ENCODE measurements at places on chromosomes 5 and 9. TPM values are rescaled to one million over a fixed set of nuclear protein-coding genes. Genes with fewer than 3 reads are reported as not detected.
A peak's percentile ranks its signal among the peaks of the same experiment; 100 is the strongest.

DNA sequence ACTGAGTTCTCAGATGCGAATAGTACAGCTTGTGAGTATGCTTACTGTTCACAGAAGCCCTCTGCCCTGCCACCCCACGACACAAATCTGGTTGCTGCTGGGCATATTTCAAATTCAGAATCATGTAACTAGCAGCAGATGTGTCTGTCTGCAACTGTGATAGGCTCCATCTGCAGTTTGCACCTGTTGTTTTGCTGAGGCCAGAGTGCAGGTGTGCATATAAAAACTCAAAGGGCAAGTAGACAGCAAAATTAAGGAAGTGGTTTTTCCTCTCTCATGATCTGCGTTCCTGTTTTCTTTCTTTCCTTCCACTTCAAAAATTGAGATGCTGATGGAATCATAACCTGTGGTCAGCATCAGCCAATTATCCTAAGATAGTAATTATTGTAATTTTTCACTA lies 1000.5 kb downstream of the PTPRD start:
- no peak for DNase-seq

- DNase-seq: no peak
Measured at GRCh38 chr9:107279086-107279485, 4.0 kb upstream of the RAD23B start.

DNA sequence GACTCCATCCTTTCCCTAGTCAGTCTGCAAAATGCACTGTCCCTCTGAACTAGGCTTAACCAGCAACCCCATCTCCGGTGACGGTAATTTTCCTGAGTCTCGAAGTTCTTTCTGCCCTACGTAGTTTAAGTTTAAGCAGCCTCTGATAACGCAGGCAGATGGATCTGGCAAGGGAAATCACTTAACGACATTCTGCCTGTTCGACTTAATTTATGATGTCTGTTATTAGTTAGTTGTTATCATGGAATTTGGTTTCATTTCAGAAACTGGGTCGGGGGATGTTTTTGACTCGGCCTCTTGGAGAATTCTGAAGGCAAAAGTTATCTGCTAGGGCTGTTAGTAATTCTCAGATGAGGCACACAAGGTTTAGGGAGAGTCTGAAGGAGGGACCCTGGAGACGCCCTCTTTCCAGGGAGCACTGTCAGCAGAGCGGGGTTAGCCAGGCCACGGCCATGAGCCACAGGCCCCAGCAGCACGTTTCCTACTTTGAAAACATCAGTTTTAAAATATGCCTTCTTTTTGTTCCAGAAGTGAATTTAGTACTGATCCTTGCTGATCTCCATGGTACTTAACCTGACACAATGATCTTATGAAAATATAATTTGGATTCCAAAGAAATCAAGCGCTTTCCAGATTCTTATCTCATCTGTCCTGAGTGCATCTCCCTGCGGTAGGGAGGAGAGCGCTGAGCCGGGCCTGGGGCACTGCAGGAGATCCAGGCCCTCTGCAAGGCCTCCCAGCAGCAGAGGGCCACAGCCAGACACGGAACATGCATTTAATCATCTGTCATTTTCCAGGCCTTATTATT lies 171.0 kb upstream of the OTULINL start:
- DNase-seq: no peak

DNA sequence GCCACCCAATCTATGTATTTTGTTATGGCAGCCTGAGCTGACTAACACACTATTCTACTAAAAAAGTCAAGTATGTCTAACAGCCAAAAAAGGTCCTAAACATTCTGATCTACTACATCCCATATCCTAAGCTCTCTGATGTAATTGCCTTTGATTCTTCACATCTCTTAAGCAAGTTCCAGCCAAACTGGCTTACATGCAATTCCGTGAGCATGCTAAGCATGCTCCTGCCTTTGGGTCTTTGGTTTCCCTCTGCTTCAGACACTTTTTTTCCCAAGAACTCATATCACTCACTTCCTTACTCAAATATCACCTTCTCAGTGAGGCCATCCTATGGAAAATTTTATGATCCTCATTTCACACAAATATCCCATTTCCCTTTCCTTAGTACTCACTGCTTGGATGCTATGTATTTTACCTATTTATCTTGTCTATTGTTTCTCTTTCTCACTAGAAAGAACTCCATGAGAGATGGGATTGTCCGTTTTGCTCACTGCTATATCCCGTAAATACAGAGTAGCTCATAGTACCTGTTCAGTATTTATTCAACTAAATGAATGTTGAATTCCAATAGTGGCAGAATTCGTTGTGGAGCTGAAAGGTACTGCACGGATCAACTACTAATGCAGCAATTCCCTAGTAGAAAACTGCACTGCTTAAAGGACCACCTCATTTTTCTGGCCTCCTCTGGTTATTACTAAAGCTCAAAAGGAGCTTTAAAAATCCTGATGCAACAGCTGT lies 2.3 kb upstream of the SLC12A2 start:
- peak; percentile 23 for DNase-seq

- DNase-seq: no peak
Measured at GRCh38 chr9:109440117-109440515, 58.0 kb downstream of the PTPN3 start.

DNA sequence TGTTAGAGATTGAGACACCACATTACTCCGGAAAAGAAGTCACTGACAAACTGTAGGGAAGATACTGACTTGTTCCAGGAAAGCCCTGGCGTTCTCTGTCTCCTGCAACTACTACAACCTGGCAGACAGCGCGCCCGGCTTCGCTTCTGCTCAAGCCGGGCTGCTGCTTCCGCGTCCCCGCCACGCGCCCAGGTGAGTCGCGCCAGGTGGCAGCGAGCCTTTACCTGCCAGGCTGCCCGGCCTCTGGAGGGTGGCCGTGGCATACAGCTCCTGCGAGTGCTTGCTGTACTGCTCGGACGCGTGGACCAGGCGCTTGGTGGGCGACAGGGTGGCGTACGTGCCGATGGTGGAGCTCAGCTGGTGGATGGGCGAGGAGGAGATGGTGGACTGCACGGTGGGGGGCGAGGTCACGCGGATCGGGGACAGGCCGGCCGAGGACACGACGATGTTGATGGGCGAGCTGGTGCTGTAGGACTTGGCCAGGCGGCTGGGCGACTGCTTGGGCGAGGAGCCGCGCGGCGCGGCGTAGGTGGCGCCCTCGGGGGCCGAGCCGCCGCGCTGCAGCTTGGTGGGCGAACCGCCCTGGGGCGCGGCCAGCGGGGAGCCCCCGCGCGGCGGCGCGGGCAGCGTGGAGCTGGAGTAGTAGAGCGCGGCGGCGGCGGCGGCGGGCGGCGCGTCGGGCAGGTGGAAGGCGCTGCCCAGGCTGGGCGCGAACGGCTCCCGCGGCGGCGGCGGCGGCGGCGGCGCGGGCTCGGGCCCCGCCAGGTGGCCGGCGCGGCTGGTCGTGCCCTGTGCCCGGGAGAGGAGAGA lies 519.6 kb downstream of the CTNND2 start:
- peak; percentile 64 for DNase-seq

The TDRD7 gene
- 9.9 TPM for total RNA-seq

The SLC45A2 gene
- not detected for total RNA-seq

Data from Daoy (cell line).